ENCODE measurements at places on chromosomes 11 and 22.
A peak's percentile ranks its signal among the peaks of the same experiment; 100 is the strongest.

- no peak for DNase-seq
These were observed 14.5 kb downstream of the THOC5 start for GRCh38 chr22:29539105-29539504.

DNA sequence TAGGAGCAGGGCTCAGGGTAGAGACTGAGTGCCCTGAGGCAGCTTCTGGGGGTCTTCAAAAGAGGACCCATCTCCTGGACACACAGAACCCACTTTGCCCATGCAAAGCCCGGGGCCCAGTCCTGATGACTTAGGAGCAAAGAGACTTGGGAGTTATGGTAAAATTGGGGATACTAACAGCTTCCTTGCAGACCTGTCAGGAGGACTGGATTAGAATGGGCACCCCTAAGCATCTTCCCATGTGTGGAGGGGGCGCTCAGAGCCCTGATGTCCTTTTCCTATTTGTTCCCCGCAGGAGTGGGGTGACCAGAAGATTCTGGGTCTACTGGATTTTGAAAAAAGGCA is 100.0 kb downstream of the WNT7B start:
- no peak for DNase-seq

GRCh38 chr11:112753706-112754105 is 207.5 kb upstream of the NCAM1 start:
- DNase-seq = no peak

- DNase-seq = no peak
These were observed 23.8 kb downstream of the NPTXR start for GRCh38 chr22:38820020-38820419.

GRCh38 chr11:17475666-17476316 is 854 bp downstream of the ABCC8 start:
- peak; percentile 41 for DNase-seq

- DNase-seq = no peak
These were observed 3.4 kb upstream of the KREMEN1 start for GRCh38 chr22:29069463-29069862.

DNA sequence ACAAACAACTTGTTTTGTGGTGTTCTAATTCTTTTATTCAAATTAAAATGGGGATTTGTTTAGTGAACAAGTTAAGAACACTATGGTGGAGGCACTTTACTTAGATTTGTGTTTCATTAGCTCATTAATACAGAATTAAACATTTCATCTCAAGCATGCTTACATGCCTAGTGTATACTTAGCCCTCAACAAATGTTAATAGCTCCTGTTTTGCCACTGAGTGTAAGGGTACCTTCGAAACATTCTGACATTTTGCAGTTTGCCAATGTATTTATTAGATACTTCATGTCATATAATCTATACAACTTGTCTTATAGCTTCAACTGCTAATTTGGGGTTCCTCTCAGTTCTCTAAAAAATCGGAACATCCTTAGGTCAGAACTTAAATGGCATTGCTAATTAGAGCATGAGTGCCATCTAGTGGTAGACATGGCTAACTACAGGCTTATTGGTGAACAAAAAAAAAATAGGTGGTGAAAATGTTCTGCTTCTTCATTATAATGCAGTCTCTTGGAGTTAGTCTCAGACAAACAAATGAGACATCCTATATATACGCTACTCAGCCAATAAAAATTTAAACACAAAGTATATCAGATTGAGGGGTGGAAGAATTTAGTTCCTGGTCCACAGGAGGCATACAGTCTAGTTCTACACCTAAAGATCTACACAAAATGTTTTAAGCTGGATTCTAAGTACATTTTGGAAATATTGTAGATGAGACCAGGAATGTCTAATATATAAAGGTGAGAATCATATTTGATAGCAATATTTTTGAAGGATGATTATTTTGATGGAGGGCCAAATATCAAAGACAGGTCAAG is 4.9 kb upstream of the CNTN5 start:
- DNase-seq = no peak

DNA sequence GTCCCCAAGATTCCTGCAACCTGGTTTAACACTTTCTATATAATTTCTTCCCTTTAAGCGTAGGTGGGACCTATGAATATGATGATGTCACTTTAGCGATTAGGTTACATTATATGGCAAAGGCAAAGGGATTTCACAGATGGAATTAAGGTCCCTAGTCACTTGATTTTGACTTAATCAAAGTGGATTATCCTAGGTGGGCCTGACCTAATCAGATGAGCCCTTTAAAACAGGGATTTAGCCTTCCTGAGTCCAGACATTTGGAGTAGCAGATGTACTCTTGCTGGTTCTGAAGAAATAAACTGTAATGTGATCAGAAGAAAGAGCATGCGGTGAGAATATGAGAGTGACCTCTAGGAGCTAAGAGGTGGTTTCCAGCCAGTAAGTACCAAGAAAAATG is 67.8 kb upstream of the LIN7C start:
- DNase-seq = no peak

Measured in WTC11 (cell line).